Hepatocyte (in vitro differentiated cells): ENCODE measurements at places on chromosomes 5 and 9. TPM values are rescaled to one million over a fixed set of nuclear protein-coding genes. Genes with fewer than 3 reads are reported as not detected.

Gene LRRTM2
- 0.22 and 0.39 TPM in 2 replicates for polyA plus RNA-seq

DNA sequence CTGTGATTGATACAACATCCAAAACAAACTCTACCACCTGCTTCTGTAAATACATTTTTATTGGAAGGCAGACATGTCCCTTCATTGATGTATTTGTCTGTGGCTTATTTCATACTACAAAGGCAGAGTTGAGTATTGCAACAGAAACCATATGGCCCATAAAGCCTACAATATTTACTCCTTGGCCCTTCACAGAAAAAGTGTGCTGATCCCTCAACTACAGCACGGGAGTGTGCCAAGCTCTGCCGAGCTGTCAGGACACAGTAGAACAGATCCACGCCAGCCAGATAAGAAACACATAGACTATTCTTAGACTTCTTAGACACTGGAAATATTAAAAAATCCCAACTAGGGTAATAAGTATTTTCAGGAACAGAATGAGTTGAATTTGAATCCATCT lies 13.2 kb downstream of the TICAM2 start:
- H3K4me3 ChIP-seq = no peak overlapping the region
- no peak overlapping the region for H3K27ac ChIP-seq
- no peaks in the 10 kb centered on the region for H3K27me3 ChIP-seq
- H3K4me1 ChIP-seq = no peaks in the 10 kb centered on the region
- no peaks in the 10 kb centered on the region for H3K36me3 ChIP-seq

DNA sequence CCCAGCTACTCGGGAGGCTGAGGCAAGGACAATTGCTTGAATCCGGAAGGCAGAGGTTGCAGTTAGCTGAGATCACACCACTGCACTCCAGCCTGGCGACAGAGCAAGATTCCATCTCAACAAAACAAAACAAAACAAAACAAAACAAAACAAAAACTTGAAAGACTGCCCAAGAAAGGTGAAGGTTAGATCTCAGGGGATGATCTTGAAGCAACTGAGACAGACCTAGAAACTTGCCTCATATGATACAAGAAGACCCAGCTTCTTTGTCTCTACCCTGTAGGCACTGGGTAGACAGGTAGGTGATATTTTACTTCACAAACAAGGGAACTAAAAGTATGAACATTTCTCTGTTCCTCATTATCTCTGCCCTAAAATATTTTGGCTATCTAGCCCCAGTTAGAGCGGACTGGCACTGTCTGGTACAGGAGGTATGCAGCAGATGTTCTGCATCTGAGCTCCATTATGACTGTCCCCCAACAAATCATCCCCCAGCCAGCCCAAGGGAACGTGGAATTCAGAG lies 26.3 kb upstream of the SHOC1 start:
- no peaks in the 10 kb centered on the region for H3K27me3 ChIP-seq
- H3K36me3 ChIP-seq = no peaks in the 10 kb centered on the region
- peaks cover 8% of the 10 kb centered on the region for H3K4me1 ChIP-seq
- no peak for DNase-seq

Gene LRRC70
- polyA plus RNA-seq = 0.30 and 1.2 TPM in 2 replicates

Gene TYRP1
- 8.6 and 10.3 TPM in 2 replicates for polyA plus RNA-seq

- H3K27me3 ChIP-seq = no peaks in the 10 kb centered on the region
- no peaks in the 10 kb centered on the region for H3K36me3 ChIP-seq
- H3K27ac ChIP-seq = no peak overlapping the region
Measured at GRCh38 chr5:169390265-169390664, 89.3 kb upstream of the SLIT3 start.
